ENCODE measurements at places on chromosomes 7 and 10.

DNA sequence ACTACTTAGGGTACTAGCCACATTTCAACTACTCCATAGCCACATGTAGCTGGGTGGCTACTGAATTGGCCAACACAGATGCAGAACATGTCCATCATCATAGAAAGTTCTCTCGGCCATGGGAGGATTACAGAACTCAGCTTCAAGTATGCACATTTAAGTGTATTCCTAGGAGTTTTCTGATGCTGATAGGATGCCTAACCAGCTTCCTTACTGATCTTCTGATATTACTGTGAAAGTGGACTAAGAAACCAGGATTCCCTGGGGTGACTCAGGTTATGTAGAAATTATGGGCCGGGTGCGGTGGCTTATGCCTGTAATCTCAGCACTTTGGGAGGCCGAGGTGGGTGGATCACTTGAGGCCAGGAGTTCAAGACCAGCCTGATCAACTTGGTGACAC is 125.5 kb downstream of the FRMD4A start:
- no peak for DNase-seq

GRCh38 chr7:144908943-144909556 is 73.2 kb upstream of the TPK1 start:
- DNase-seq: no peak

DNA sequence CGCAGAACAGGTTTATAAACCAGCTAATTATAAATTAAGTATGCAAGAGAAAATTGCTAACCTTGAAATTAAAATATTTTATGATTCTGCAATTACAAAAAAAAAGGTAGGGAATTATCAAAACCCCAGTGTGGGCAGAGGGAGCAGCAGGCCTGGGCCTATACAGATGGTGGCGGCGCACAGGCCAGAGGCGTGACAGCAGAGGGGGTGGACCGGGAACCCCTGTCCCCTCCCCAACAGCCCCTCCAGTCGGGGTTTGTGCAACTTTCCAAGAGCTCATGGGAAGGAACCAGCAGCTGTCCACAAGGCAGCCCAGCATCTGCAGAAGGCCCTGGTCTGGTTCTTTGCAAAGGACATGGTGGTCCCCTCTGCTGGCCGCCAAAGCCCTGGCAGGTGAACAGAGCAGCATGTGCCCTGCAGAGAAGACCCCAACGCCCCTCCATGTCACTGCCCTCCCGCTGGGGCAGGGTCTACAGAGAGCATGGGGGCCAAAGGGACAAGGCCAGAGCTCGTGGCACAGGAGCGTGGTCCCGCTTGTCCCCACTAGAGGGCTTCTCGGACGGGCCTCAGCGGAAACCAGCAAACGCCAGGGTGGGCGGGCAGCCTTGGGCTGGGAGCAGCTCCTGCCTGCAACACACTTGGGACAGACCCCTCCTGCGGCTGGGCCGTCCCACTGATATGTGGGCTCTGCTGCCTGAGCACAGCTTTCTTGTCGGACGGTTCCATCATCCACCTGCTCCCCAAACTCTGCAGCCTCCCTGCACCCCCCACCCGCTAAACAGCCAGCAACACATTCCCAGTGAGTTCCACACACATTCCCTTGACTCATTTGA is 75.1 kb downstream of the EBF3 start:
- DNase-seq: no peak

DNA sequence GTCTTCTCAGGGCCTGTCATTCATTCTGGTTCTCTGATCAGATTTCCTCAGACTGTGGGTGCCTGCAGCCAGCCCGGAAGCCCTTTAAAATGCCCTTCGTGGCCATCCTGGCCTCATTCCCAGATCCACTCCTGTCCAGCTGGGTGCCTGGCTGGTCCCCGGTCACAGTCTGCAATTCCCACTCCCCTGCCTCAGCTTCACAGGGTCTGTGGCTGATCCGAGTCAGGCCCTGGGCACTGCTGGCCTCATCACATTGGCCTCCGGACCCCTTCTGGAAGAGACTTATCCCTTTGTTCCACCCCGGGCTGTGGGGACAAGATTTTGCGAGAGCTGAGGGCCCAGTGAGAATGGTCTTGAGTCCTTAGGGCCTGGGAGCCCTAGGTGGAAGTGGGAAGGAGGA is 12.1 kb downstream of the DOCK1 start:
- no peak for DNase-seq

DNA sequence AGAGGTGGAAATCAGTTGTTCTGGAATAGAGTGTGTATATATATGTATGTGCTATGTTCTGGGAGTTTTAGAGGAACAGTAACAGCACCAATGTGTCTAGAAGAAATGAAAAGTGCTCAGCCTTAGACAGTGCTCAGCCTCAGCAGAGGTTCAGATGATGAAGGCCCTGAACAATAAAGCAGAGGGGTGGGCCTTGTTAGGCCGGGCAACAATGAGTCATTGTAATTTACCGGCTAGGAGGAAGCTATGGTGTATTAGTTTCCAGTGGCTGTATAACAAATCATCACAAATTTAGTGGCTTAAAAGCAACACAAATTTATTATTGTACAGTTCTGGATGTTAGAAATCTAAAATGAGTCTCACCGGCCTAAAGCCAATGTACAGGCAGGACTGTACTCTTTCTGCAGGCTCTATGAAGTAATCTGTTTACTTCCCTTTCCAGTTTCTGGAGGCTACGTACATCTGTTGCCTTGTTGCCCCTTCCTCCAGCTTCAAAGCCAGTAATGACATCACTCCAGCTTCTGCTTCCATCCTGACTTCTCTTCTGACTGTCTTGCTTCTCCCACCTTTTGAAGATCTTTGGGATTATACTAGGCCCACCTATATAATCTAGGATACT is 84.6 kb downstream of the CH25H start:
- DNase-seq: no peak

GRCh38 chr10:132793871-132794849 is 8.2 kb upstream of the NKX6-2 start:
- DNase-seq: no peak

GRCh38 chr7:101950450-101951119 is 133.2 kb downstream of the CUX1 start:
- DNase-seq: no peak

GRCh38 chr10:75229971-75230370 is 5.8 kb downstream of the COMTD1 start:
- no peak for DNase-seq

DNA sequence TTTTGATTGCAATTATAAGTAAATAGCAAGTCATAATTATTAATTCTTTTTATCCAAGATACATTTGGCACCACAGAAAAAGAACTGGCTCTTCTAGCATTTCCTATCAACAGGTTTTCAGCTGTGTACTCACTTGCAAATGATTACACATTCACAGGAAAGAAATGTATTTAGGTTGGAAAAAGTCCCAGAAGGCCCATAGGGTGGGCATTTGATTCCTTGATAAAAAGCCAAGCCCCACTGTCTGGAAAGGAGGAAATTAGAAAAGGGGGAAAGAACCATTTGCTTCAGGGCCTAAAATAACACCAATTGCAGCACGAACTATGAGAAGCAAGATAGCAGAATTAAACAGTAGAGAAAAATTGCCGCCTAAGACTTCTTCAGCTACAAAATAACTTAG is 80.8 kb upstream of the COL1A2 start:
- DNase-seq: no peak

- no peak for DNase-seq
Measured at GRCh38 chr10:11680496-11680895, 61.7 kb upstream of the ECHDC3 start.

- DNase-seq: no peak
Measured at GRCh38 chr7:139855498-139856270, 26.6 kb downstream of the TBXAS1 start.

DNA sequence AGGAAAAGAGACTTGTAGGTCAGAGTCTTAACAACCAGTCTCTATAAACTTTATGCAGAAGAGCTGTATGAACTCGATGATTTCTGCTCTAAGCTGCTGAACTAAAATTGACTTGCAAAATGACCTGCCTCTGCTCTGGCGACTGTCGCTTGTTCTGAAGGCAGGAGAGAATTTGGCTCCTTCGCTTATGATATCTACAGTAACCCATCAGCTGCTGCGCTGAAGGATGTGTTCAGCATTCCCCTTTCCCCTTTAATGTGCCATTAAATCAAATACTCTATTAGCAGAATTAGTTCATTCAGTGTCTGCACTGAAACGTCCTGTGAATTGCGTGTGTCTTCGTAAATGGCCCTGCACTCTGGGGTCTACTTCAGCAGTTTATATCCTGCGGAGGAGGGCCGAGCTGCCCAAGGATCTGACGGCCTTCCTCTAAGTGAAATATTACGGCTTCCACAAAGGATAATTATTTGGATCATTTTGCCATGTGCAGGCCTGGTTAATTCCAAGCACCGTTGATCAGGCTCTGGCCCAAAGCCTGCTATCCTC is 254.9 kb downstream of the SNX10 start:
- no peak for DNase-seq

DNA sequence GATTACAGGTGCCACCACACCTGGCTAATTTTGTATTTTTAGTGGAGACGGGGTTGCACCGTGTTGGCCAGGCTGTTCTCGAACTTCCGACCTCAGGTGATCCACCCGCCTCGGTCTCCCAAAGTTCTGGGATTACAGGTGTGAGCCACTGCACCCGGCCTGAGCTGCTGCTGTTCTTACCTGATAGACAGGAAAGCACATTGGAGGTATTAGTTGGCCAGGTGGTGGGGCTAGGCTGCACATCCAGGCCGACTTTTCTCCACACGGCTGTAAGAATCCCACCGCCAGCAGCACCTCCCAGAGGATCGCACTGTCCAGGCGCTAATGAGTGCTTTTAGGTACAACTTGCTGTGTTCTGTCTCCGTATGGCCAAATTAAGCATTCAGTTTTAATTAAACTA is 112.6 kb downstream of the WDR37 start:
- DNase-seq: no peak

GRCh38 chr10:10792681-10793080 is 225.0 kb upstream of the CELF2 start:
- DNase-seq: no peak

- no peak for DNase-seq
Measured at GRCh38 chr10:71945819-71946474, 18.2 kb upstream of the CHST3 start.

- no peak for DNase-seq
Measured at GRCh38 chr7:132475669-132476116, 100.6 kb downstream of the PLXNA4 start.

- no peak for DNase-seq
Measured at GRCh38 chr7:28629216-28629842, 217.0 kb downstream of the CREB5 start.

GRCh38 chr10:89679986-89680385 is 21.4 kb upstream of the KIF20B start:
- no peak for DNase-seq
